ENCODE measurements at places on chromosomes 7 and 10. TPM values are rescaled to one million over a fixed set of nuclear protein-coding genes. Genes with fewer than 3 reads are reported as not detected.

DNA sequence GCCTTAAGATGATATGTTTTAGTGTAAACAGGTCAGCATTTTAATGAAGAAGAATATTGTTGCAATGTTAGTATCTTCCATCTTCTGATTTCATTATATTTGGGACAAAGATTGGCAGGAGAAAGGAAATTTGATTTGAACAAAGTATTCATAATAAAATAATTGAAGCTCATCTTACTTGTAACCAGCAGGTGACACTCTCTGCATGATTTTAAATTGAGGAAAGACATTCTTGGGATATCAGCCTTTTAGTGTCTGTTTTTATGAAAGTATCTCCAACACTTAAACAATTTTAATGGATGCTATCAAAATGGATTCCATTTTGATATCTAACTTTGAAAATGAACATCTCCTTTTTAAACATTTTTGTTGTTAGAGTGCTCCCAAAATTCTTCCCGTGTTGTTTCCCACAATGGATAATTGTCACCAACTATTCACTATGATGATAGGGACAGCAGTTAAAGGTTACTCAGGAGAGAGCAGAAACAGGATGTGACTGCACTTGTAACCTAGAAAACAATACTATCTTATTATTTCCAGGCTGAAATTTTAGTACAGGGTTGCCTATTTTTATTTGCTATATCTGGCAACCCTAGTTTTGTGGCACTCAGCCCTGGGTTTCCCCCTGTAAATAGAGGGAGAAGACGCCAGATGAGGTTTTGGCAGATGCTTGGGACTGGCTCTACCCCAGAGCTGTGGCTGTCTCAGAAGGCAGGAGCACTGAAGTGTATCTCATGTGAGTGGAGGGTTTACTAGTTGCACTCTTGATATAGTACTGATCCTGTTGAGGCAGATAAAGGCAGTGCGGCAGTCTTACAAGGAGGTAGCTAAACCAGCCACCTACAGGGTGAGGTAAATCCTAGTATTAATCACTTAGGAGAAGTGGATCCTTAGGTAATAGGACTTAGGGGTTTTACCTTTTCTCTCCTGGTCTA is 31.0 kb upstream of the ABCB4 start:
- no peak for DNase-seq

DNA sequence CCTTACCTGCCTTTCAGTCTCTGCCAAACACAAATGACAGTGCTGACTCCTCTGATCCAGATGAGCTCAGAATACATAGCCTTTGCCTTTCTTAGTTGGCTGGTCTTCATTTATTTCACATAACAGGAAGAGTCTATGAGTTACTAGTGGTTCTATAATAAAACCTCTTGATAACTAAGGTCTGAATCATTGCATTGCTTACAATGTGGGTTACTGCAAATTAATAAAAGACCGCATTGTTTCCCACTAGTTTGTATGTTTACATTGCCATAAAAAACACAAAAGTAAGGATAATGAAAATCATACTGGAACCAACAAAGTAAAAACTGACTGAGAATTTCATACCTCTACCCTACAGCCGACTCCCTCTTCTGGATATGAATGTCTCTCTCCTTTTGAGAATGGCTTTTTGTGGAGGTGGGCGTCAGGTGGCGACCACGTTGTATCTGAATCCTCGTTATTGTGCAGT is 62.0 kb upstream of the AKR1E2 start:
- DNase-seq, result no peak

DNA sequence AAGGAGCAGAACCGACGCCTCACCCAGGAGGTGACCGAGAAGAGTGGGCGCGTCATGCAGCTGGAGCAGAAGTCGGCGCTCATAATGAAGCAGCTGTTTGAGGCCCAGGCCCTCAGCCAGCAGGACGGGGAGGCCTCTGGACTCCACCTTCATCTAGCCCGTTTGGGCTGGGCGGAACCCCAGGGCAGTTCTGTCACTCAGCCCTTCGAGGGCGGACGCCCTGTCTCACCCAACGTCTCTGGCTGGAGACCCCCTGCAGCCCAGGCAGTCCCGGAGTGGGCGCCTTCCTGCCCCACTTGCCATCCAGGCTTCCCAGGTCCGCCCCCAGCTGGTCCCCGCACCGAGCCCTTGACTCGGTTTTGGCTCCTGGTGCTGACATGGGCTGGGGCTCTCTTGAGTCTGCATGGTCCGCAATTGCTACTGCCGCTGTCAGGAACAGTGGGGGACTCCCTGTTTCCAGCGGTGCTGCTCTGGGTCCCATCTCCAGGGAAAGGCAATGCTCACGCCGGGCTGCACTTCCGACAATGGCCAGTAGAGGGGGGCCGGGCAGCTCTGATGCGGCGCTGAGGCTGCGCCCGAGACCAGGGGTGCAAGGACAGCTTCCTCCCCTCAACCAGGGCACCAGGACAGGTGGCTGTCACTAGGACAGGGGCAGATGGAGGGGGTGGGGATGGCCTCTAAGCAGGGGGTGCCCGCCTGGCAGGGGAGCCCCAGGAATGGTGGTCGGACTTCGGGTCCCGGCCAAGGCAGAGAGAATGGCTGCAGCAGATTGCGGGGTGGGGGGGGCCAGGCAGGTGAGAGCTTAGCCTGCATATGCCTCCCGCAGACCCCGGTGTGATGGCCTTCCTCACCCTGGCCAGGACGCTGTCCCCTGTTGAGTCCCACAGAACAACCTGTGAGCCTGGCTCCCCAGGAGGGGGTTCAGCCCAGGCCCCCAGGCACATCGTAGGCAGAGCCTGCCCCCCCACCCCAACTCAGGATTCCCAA is 71.2 kb upstream of the KCTD7 start:
- peak; percentile 88 for DNase-seq

HKDC1 gene
- not detected for total RNA-seq

CAMK1D gene
- total RNA-seq, result 3.3 TPM

- DNase-seq, result no peak
Measured at GRCh38 chr7:143914938-143915652, 13.1 kb upstream of the TCAF1 start.

FEZF1 gene
- total RNA-seq, result 2.3 TPM

GRCh38 chr7:79461660-79462059 is 8.2 kb upstream of the MAGI2 start:
- no peak for DNase-seq

DNA sequence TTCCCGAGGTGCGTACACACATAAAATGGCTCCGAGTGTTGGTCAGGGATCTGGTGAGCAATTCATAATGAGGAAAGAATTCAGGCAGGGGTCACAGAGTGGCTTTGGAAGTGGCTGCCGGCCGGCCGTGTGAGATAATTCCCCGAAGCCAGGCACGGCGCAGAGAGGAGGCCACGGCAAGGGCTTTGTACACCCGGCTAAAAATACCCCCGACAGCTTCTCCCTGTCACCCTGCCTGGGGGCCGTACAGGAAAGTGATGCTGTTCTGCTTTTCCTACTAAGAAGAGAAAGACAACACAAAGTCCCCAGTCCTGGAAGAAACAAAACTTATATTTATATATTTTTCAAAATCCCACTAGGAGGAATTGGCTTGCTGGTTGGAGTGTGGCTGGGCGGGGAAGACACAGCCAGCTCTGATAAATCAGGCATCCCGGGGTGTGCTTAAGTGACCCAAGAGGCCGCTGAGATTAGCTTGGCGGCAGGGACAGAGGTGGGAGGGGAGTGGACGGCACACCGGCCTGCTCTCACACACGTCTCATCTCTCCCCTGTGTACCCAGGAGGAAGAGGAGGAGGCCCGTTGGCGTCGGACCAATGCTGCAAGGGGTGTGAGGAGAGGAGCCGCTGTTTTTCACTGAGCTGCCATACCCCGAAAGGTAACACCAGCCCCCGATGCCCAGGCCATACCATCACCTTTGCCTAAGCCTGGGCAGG is 70.5 kb downstream of the ZMIZ1 start:
- DNase-seq, result no peak

- DNase-seq, result no peak
Measured at GRCh38 chr10:86107131-86107530, 259.5 kb downstream of the GRID1 start.

NPC1L1 gene
- not detected for total RNA-seq

DNA sequence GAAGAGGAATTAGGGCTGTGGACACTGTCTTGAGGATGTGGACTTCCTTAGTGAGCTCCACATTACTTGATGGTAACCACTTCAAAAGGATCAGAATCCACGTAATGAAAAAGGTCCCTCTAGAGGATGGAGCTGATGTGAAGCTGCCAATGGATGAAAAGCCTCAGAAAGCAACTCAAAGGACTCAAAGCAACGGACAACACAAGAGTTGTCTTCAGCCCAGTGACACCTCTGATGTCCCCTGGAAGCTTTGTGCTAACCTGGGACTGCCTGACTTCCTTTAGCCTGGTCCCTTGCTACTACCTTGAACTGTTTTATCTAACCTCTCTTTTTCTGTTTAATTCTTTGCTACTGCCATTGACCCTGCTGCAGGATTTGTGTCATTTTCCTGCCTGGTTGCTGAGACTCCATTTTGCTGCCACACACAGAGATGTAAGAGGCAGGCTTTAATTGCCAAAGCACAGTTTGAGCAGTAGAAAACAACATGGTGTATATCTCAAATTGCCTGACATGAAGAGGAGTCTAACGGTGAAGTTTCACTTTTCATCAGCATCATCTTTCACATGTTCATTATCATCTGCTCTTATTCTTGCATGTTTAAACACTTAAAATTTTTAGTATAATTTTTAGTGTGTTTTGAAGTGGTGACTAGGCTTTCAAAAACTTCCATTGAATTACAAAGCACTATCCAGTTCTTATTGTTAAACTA is 11.1 kb upstream of the SGCE start:
- no peak for DNase-seq

NEUROG3 gene
- total RNA-seq, result not detected

- DNase-seq, result no peak
Measured at GRCh38 chr10:99908512-99908911, 101.2 kb downstream of the DNMBP start.

PGAM2 gene
- total RNA-seq, result 2.9 TPM

- no peak for DNase-seq
Measured at GRCh38 chr7:131218727-131219128, 108.9 kb upstream of the MKLN1 start.

- DNase-seq, result no peak
Measured at GRCh38 chr10:52064084-52064845, 249.8 kb upstream of the DKK1 start.

- no peak for DNase-seq
Measured at GRCh38 chr7:35570937-35571336, 124.0 kb downstream of the HERPUD2 start.

DNA sequence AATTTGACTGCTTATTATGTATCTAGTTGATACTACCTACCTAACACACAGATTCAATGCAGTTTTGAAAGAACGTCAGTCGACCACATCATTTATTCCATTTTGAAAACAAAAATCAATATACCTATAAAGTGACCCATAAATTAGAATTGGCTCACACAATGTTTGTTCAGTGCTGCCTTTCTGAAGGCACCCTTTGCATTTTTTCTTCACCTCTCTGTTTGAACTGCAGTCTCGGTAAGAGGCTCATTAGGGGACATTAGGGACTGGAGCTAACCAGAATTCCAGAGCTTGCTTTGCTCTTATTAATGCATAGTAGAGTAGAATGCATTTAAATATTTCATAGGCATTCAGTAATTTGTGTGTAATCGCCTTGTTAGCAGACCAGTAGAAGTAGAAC is 234.1 kb downstream of the FOXP2 start:
- no peak for DNase-seq

- DNase-seq, result no peak
Measured at GRCh38 chr7:98701372-98701771, 84.3 kb downstream of the NPTX2 start.

GRCh38 chr7:138625849-138626230 is 75.3 kb downstream of the SVOPL start:
- DNase-seq, result peak; percentile 16

- DNase-seq, result peak; percentile 89
Measured at GRCh38 chr7:155412416-155413253, 45.3 kb upstream of the EN2 start.

ATP5MK gene
- total RNA-seq, result 227 TPM

DNA sequence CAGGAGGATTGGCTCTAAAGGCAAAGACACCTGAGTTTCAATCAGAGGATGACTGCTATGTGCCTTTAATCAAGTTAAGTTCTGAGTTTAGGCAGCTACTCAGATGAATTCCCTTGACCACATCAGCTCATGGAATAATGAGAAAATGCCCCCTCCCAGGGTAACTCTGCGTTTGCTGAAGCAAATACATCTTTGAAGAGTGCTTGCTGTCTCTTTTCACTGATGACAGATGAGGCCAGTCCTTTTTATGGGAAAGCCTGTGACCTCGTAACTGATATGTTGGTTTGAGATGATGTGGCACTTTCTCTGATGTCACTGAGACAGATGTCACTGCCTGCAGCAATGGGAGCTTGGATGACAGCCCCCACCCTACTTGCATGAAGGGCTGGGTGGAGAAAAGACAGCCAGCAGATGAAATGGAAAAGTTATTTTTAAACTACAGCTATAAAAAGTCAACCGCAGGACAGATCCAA is 43.7 kb upstream of the DGKI start:
- DNase-seq, result no peak

DNA sequence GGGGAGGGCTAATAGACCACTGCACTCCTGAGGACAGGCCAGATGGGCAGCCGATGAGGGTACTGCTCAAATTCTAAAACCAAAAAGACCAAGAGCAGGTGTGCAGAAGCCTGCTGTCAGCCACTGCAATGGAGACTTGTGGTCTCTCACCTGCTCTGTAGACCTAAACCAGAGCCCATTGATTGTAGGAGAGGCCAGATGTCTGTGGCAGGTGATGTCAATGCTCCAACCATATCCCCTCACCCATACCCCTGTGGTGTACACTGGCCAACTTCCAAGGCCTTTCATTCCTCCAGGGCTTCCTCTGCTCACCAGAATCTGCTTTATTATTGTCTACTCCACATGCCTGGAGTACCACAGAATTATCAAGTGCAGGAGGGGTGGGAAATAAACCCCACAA is 116.9 kb upstream of the CHST15 start:
- no peak for DNase-seq

DNA sequence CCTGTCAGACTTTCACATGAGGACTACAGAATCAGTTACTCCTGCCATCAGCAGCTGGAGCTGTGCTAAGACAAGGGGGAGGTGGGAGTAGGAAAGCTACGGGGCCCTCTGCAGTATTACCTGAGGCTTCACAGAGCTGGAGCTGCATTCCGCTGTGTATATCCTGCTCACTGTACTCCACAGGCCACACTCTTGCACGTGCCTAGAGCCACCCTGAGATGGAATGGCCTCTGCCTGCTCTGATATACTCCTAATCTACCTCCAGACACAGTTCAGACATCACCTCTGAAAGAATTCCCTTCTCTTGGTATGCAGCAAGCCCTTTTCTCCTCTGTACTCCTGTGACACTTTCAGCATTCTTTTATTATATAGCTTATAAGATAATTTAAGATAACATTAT is 34.8 kb downstream of the TRDMT1 start:
- no peak for DNase-seq

- DNase-seq, result no peak
Measured at GRCh38 chr7:41881331-41882130, 178.6 kb upstream of the INHBA start.

CLRN3 gene
- not detected for total RNA-seq

GRCh38 chr10:19468413-19468812 is 347.8 kb upstream of the PLXDC2 start:
- no peak for DNase-seq

TAS2R4 gene
- total RNA-seq, result 4.2 TPM

DNA sequence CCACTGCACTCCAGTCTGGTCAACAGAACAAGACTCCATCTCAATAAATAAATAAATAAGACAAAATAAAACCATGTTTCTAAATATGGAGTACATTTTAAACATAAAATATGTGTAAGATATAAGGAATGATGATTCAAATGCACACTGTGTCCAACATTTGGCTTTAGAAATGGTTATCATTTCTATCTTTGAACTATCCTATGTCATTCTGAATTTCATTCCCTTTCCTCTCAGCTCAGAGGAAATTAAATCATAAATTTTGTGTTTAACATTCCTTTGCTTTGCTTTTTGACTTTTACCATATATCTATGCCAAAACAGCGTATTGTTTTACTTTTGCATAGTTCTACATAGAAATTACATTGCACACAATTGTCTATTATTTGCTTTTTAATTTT is 130.9 kb downstream of the GNAT3 start:
- no peak for DNase-seq

Measured in GM23338 (cell line).